ENCODE measurements at places on chromosomes 13 and 19.

- no peak for DNase-seq
Observed at GRCh38 chr19:58000677-58001076, 1.9 kb downstream of the ZNF606 start.

- no peak for DNase-seq
Observed at GRCh38 chr13:28954419-28954725, 134.2 kb downstream of the MTUS2 start.

DNA sequence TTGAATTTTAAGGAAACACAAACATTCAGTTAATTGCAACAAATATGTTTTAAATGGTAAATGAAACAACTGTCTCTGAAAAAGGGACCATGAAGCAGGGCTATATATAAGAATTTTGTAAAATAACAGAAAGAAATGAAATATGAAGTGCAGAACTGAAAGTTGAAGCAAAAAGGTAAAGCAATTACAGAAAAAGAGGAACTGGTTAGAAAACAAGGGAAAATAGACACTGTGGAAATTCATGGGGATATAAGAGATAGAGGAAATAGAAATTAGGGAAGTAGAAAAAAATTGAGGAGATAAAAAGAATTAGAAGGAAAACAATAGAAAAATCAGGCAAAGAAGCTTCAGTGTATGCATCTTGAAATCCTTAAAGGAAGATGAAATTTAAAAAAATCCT is 40.0 kb upstream of the TDRD3 start:
- DNase-seq, result no peak

DNA sequence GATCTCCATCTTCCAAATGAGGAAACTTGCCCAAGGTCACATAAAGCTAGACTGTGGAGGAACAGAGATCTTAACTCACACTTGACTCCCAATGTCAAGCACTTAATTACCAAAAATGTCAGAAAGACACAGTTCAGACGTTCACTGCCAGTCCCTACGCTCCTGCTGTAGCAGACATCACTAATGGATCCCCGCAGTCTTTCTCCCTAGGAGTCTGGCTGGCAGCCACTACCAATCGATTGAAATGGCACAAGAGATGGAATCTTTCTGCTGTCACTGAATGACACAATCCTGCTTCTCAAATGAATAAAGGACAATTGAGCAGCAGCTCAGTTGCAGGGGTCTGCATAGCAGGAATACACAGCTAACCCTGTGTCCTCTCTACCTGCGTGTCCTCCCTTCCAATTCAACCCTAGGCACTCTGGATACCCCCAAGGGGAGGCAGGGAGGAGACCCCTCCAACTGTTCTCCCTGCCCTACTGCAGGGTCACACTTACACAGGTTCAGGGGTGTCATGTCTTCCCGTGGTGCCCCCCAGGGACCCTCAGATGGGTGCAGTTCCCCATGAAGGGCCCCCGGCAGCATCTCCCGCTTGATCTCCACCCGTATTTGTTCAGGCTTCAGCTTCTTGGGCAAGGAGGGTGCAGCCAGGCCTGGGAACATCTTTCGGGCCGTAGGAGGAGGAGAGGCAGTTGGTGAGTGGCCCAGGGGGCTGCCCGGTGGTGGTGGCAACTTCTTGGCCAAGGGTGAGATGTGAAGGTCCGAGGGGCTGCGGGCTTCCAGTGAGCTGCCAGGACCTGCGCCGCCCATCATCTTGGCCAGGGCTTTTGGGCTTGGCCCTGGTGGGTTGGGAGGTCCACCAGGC is 7.9 kb upstream of the AKAP8L start:
- no peak for DNase-seq

DNA sequence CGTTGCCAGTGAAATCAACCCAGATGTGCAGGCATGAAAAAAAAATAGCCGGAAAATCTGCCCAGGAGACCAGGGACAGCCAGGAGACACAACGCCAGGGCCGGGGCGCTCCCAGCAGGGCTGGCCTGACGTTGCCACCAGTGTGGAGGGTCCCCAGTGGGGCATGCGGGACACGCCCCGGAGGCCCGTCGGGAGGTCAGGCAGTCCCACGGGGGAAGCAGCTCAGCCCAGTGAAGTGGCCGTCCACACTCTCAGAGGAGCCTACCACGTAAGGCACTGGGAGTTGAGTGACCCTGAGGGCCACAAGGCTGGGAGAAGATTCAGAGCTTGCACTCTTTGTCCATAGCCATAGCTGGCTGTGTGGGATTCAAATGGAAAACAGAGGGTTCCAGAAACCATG is 53.2 kb upstream of the GAS6 start:
- DNase-seq, result no peak

- no peak for DNase-seq
Observed at GRCh38 chr13:87147076-87147475, 524.1 kb upstream of the SLITRK5 start.

DNA sequence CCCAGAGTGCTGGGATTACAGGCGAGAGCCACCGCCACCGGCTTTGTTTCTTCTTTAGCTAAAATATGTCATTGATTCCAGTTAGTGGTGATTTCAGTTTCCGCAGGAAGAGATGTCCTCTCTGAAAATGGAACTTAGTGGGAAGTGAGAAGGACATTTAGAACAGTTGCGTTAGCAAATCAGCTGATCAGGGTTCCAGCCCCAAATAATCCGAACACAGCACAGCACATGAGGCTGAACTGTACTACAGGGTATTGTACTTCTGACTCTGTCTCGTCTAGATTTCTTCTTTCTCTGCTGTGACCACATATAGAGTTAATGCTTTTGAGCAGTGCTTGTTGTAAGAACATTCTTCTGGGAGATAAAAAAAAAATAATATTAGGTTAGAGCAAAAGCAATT is 314.4 kb downstream of the MYO16 start:
- no peak for DNase-seq

Measured in KG1 (cell line).